ENCODE measurements at places on chromosomes 6 and 20. TPM values are rescaled to one million over a fixed set of nuclear protein-coding genes. Genes with fewer than 3 reads are reported as not detected.

DNA sequence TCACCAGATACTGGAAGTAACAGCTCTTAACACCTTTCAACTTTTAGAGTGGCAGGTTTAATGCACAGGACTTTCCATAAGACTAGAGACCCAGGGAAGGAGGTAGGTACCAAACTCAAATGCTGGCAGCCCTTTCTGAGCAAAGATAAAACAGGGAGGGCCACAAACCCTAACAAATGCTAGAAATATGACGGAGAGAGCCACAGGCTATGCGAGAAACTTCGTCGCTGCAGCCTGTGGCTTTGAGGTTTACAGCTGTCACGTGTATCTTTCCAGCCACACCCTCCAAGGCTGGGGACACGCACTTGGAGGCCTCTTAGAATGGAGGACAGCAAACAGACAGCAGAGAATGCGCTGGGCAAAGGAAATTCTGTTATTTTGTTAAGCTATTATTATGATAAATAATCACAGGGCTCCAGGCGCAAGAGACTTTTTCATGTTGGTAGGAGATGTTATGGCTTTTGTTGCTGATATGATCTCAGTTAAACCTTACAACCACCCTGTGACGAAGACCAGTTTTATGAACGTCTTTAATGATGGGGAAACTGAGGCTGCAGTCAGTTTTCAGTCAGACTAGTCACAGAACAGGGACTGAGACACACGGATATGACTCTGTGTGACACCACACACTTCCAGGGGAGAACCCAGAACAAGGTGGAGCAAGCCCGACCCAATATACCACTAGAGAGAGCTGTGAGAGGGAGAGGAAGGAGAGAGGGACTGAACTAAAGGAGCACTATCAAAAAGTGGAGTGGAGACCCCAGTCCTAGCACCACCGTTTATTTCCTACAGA is 2.0 kb downstream of the TRAM2 start:
- peaks cover 6% of the 10 kb centered on the region for H3K36me3 ChIP-seq
- H3K4me1 ChIP-seq: peaks cover 51% of the 10 kb centered on the region
- H3K4me3 ChIP-seq: no peak overlapping the region
- H3K27ac ChIP-seq: peak overlapping the region; percentile 40

GRCh38 chr6:69957985-69958559 is 91.7 kb downstream of the COL19A1 start:
- no peak for DNase-seq
- H3K4me3 ChIP-seq: no peak overlapping the region
- no peaks in the 10 kb centered on the region for H3K4me1 ChIP-seq

DNA sequence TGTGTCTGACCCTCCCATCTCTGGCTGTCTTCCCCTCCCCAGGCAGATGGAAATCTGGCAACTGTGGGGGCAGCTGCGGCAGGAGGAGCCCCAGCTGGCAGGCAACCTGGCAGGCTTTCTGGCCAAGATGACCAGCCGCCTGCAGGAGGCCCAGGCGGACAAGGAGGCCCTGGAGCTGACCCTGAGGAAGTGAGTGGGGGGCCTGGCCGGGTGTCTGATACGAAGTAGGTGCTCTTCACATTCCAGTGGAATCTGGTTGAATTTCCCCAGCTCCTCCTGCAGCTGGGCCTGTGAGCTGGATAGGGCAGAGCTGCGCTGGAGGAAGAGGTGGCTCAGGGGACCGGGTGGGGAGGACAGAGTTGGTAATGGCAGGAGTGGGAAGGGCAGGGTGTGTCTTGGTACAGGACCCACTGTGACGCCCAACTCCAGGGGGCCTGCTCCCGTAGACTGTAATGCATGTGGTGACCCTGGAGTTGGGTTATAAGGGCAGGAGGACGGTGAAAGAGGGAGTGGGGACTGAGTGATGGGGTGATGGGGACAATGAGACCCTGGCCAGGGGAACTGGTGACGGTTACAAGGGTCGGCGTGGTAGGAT is 19.7 kb downstream of the RAB44 start:
- peaks cover 81% of the 10 kb centered on the region for H3K36me3 ChIP-seq
- no peak overlapping the region for H3K4me3 ChIP-seq
- H3K27ac ChIP-seq: no peak overlapping the region
- no peak for DNase-seq

DNA sequence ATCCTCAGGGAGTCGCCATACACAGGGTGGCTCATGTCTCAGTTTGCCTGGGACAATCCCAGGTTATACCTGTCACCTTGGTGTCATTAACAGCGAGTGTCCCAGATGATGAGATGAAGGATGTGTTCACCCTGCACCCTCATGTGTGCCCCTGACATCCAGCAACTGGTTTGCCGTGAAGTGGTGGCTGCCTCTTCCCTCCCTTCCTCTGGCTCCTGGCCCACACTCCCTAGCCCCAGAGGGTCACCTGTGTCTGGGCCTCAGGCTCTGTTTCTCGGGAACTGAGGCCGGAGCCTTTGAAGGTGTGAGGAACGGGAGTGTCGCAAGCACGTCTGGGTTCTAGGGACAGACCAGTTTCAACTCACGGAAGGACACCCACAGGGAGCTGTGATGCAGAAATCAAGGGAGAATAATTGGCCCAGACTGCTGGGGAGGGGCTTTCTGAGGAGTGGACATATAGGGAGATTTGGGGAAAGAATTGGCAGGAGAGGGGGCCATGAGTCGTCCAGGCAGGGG is 35.8 kb upstream of the PHACTR3 start:
- no peak overlapping the region for H3K27ac ChIP-seq
- no peak for DNase-seq
- H3K36me3 ChIP-seq: no peaks in the 10 kb centered on the region
- H3K27me3 ChIP-seq: peaks cover 12% of the 10 kb centered on the region

DNA sequence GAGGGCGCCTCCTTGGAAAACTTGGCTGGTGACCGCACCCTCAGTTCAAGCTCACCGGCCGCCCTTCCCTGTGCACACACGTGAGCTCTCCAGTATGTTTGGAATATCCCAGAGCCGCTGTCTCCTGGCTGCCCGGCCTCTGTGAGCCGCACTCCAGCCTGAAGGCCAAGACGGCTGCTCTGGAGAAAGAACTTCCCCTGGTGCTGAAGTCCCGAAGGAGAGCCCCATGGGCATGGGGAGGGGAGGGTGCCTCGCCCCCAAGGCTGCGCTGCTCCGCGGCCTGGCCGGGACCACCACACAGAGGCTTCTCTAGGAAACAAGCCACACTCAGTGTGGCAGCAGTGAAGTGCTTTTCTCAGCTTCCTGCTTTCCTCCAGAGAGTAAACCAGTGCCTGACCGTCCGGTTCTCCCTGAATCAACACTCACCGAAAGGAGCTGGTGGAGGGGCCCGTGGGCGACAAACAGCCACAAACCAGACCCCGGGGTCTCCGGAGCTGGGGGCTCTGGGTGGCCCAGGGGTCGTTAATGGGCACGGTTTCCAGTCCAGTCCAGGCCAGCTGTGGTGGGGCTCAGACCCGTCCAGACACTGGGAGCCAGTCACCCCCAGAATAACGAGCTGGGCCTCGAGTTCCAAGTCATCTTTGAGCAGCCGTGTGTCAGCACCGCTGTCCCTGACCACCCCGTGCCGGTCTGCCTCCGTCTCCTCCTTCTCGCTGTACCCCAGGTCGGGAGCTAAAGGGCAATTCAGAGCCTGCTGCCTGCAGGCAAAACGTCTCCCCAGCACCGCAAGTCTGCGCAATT is 87.4 kb upstream of the BHLHE23 start:
- no peak overlapping the region for H3K27ac ChIP-seq
- DNase-seq: no peak
- H3K4me3 ChIP-seq: no peak overlapping the region
- H3K4me1 ChIP-seq: no peaks in the 10 kb centered on the region
- H3K36me3 ChIP-seq: no peaks in the 10 kb centered on the region

- no peak overlapping the region for H3K27ac ChIP-seq
- no peak for DNase-seq
- H3K36me3 ChIP-seq: no peaks in the 10 kb centered on the region
- H3K27me3 ChIP-seq: no peaks in the 10 kb centered on the region
- no peaks in the 10 kb centered on the region for H3K4me1 ChIP-seq
These were observed 95.1 kb downstream of the FUT9 start for GRCh38 chr6:96110878-96111277.

- no peak for DNase-seq
- no peak overlapping the region for H3K27ac ChIP-seq
- H3K4me1 ChIP-seq: peaks cover 20% of the 10 kb centered on the region
- no peak overlapping the region for H3K4me3 ChIP-seq
- H3K36me3 ChIP-seq: no peaks in the 10 kb centered on the region
- no peaks in the 10 kb centered on the region for H3K27me3 ChIP-seq
These were observed 214.3 kb upstream of the MARCKS start for GRCh38 chr6:113642714-113643406.

FAXC gene
- not detected for polyA plus RNA-seq

C6orf141 gene
- not detected for polyA plus RNA-seq

KIAA0408 gene
- not detected for polyA plus RNA-seq

MLN gene
- not detected for polyA plus RNA-seq

MYLK4 gene
- 0.15 TPM for polyA plus RNA-seq

Measured in CD14-positive monocyte (primary cell).